ENCODE measurements at places on chromosomes 7 and 10.

DNA sequence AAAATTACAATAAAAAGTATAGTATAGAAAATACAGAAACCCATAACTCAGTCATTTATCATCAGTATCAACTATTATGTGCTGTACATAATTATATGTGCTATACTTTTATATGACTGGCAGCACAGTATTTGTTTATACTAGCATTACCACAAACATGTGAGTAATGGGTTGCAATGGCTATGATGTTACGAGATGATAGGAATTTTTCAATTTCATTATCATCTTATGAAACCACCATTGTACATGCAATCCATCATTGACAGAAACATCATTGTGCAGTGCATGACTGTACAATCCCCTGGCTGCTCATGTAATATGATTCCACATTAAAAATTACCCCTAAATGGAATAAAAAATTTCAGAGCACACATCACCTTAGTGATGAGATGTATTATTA, 55.7 kb upstream of the TMEM229A start:
- DNase-seq = no peak

DNA sequence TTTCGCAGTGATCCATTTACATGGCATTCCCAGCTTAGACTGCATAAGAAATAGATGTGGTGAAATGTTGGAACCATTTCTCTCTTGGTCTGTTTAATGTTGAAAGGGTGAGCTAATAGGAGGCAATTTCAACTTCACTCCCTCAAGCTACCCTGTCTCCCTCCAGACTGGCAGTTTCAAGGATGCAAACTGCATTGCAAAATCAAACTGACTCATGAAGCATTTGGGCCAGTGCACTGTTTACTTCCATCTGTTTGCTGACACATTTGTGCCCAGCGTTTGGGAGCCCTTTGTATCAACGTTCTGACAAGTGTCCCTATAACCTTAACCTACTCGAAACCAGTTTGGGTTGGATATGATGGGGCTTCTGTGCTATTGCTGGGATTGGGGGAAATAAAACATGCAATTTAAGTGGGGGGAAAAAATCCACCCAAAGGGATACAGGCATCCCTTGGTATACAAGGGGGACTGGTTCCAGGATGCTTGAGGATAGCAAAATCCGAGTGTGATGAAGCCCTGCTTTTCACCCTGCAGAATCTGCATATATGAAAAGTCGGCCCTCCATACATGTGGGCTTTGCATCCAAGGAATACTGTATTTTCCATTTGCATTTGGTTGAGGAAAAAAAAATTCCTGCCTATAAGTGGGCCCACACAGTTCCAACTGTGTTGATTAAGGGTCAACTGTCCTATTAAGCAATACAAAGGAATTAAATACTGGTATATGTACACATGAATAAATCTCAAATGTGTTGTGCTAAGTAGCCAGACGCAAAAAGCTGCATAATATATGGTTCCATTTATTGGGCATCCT, 15.6 kb downstream of the RHEB start:
- no peak for DNase-seq

GRCh38 chr7:20362574-20363253, 32.0 kb downstream of the ITGB8 start:
- DNase-seq = no peak

DNA sequence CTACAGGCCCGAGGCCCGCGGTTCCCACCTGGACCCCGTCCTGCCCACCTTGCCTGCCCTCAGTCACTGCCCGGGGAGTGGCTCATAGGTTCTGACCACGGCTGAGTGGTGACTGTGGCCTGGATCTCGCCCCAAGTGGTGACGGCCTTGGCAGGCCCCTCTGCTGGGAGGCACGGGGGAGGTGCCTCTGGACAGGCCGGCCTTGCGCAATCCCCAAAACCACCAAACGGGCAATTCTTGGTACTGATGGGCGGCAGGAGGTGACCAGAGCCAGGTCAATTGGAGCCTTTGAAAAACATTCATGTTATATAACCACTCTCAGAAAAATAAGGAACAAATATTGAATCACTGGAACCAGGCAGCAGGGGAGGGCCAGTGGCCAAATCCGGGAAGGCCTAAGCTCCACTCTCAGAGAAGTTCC, 83.4 kb downstream of the PRKAG2 start:
- no peak for DNase-seq

DNA sequence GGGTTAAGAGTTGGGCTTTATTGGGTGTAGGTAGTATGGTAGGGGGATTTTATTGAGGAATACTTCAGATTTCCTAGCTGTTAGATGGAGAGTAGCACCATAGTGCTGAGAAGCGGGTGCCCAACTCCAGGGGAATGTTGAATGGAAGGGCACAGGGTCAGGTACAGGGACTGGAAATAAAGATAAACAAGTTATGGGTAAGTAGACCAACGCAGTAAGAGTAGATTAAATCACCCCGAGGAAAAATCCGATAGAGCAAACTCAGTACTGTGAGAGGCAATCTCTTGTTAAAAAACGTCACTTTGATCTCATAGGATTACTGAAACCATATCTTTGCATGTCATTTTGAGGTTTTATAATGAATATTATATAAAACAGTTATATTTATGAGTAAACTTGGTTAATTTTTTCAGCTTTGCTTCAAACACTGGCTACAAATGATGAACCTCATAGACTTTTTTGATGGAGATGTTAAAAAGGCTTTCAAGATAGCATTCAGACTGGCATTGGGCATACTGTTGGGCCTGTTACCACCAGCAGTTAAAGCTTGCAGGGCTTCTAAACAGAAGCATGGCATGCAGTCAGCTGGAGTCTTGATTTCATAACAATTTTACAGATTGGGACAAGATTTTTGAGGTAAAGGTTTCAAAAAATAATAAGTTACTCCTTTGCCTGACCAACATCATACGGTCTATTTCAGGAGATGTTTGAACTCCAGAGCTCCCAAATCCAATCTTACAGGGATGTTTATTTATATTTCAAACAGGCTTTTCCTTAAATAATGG, 7.1 kb downstream of the AHR start:
- DNase-seq = no peak

DNA sequence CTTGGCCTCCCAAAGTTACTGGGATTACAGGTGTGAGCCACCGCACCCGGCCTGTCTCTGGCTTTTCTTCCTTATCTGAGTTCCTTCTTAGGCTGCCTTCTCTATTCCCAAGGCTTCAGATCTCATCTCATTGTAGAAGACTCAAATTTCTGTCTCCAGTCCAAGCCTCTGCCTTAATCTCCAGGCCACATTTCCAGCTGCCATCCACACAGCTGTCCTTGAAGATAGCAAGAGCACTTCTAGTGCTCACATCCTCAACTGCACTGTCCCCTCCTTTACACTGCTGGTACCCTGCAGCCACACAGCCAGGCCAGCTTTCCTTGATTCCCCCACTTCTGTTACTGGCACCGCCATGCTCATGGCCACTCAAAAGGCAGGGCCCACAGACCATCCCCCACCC, 35.6 kb downstream of the POLL start:
- no peak for DNase-seq

DNA sequence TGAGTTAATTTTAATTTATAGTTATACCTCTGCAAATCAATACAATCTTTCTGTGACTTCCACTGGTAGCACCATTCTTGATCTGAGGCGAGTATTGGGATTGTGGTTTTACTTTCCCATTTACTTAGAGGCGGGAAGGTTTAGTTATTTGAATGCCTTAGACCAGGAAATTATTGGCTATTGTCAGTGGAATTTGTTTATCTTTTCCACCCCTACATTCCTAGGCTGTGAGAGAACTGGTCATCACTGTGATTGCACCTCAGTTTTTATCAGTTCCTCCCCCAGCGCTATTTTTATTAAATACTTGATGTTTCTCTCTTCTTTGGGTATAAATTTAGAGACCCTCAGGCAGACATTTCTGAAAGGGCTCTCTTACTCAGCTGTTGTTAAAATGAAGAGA, 29.9 kb downstream of the CDK14 start:
- DNase-seq = no peak

DNA sequence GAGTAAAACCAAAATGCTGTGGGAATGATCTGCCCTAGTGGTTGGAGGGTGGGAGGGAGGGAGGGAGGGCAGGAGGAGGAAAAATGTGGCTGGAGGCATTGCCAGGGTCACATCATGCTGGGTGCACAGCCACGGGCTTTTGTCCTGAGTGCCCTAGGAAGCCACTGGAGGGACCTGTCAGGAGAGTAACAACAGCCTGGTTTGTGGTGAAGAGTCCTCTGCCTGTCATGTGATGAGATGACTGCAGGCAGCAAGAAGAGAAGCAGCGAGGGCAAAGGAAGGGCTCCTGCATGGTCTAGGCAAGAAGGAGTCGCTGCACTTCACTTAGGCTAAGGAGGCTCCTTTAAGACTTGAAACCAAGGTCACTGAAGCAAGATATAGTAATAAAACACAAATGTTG, 65.6 kb downstream of the PKD1L1 start:
- no peak for DNase-seq

DNA sequence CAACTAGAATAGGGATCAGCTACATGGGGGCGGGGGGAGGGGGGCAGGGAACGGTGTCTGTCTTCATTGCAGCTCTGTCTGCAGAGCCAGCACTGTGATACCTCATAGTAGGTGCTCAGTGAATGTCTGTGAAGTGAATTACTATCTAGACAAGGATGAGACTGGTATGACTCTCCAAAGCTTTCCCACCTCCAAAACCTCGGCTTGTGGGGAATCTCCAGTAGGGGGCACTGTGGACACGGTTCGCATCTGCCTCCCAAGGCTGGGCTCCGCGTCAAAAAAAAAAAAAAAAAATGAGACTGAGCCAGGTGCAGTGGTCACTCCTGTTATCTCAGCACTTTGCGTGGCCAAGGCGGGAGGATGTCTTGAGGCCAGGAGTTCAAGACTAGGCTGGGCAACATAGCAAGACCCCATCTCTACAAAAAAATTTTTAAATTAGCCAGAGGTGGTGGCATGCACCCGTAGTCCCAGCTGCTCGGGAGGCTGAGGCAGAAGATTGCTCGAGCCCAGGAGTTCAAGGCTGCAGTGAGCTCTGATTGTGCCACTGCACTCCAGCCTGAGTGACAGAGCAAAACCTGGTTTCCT, 9.6 kb downstream of the TRIM56 start:
- DNase-seq = peak; percentile 53

- DNase-seq = no peak
These were observed 132.2 kb downstream of the CHRM2 start for GRCh38 chr7:137000621-137001020.

DNA sequence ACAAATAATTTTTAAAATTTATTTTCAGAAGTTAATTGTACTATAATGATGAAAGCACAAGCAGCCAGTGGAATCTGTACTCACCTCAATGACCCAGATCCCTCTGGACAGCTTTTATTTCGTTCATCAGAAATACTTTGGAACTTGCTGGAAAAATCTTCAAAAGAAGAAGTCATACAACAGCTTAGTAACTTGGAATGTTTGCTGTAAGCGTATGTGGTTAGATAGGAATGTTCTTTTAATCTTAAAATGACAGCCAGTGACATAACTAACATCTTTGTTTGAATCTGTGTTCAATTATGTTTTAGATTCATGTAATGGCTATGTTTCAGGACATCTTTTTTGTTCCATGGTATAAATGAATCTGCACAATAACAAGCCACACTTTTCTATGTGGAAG, 26.8 kb downstream of the CFAP69 start:
- DNase-seq = no peak

DNA sequence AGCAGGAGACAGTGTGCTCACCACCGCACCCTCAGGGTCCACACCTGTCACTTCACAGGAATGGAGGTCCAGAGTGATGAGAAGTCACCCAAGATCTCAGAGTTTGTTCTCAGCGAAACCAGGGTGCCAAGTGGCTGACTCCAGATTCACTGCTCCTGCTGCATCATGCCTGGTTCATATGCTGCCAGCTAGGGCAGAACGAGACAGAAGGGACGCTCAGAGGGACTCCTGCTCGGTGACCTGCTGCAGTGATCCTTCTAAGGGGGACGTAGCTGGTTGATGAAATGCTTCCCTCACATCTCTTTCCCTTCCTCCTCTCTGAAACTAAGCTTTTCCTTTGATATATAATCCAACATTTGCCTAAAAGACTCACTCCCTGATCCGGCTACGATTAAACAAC, 248.5 kb downstream of the SFMBT2 start:
- DNase-seq = no peak

DNA sequence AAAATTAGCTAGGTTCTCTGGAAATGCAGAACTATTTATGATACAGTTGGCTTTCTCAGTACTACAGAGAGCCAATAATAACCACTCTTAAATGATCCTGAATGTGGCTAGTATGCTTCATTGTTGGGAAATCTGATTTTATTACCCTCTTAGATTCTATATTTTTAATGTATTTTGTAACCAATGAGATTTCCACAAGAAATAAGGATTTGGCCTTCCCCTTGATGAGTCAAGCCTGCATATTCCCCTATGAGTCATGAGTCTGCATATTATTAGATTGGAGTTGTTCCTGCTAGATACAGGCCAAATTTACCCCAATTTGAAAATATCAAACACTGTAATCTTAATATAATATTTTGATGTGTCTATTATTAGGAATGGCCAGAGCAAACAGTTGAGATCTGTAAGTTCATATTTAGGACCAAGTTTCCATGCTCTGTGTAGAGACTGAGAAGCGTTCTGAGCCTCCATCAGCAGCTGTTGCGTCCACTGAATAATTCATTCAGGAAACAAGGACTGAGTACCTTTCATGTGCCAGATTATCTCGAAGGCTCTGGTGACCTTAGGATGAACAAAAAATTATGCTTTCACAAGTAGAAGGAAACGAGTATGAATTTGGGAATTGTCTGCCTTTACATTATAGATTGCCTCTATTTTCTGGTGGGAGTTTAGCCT, 793.4 kb downstream of the NRG3 start:
- DNase-seq = no peak

GRCh38 chr7:21412410-21412851, 15.5 kb upstream of the SP4 start:
- no peak for DNase-seq

DNA sequence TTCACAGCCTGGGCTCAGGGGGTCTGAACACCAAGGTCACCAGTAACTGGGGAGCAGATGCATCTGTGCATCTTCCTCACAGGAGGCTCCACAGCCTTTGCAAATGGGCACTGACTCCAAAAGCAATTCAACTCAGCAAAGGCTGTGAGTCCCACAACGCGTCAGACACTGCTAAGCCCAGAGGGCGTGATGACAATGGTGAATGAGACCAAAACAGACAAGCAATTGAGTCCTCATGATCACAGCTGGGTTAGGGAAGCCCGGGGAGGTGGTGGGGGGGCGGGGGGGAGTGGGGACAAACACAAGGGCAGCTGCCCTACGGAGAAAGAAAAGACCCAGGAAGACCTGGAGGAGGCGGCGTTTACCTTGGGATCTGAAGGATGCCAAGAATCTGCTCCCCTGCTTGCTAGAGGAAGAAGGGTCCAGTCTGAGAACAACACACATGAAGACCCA, 61.6 kb upstream of the RNF32 start:
- no peak for DNase-seq

DNA sequence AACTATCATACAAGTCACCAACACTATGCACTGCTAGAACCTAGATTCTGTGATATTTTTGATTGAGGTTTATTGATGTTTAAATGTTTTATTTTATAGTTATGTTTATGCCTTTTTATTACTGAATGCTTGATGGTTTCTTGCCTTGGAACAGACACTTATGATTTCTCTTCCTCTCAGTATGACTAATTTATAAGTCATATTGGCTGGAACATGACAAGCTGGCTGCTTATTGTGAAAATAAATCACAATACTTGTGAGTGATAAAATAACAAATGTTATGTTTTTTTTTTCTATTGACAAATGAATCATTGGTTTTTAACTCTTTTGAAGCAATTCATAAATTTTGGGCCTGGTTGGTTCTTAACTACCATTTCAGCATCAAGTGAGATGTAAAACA, 142.0 kb upstream of the MALRD1 start:
- DNase-seq = no peak

GRCh38 chr10:117226813-117227451, 14.0 kb upstream of the SLC18A2 start:
- peak; percentile 40 for DNase-seq

All from activated CD8-positive, alpha-beta T cell treated with anti-CD3 and anti-CD28 coated beads for 36 hours (primary cell).